Stimulated activated CD4-positive, alpha-beta T cell treated with anti-CD3 and anti-CD28 coated beads, Interleukin-1b, Interleukin-23, amount 100 ng/mL, for 48 hours (primary cell): ENCODE measurements at places on chromosomes 5 and 9.

DNA sequence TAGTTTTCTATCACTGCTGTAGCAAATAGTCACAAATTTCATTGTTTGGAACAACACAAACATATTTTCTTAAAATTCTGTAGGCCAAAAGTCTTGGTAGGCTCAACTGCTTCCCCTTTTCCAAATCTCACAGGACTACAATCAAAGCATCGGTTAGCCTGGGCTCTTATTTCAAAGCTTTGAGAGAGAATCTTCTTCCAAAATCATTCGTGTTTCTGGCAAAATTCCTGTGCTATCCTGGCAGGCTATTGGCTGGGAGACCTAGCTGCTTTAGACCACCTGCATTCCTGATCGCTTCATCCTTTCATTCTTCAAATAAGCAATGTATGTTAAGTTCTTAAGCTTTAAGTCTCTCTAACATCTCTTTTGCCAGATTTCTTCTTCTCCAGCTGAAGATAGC, 629.8 kb upstream of the CDH18 start:
- no peak for DNase-seq

DNA sequence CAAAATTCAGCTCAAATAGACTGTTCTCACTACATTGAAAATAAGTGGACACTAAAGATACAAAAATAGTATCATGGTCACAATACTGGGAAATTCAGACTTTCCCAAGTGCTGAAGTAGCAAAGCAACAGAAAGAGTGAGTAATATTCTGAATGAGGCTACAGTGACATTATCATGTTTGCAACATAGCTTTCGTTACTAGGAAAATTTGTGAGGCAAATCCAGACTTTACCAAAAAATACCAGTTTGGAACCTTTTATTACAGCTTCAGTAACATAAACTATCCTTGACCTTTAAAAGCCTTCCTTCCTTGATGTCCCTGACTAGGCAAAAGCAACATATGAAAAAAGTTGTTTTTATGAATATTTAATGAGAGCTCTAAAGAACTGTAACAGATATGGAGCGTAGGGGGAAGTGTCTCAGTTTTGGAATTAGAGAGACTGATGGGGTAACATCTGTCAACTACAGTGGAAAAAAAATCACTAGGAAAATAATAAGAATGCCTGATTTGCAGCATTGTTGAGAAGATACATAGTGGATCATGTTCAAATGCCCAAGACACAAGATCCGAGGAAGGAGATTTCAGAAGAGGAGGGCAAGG, 312.9 kb downstream of the ADGRV1 start:
- DNase-seq: no peak

DNA sequence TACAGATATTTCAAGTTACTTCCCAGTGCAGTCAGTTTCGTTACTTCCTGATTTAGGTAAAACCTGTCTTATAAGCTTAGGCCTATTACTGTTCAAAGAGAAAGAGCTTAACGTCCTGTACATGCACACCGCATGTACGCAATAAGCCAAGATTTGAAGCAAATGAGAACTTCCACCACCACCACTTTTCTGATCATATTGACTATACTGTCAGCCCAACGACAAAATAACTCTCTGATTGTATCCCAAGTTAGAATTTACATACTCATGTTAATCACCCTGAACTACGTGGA, 5.1 kb downstream of the NFIB start:
- DNase-seq: no peak

DNA sequence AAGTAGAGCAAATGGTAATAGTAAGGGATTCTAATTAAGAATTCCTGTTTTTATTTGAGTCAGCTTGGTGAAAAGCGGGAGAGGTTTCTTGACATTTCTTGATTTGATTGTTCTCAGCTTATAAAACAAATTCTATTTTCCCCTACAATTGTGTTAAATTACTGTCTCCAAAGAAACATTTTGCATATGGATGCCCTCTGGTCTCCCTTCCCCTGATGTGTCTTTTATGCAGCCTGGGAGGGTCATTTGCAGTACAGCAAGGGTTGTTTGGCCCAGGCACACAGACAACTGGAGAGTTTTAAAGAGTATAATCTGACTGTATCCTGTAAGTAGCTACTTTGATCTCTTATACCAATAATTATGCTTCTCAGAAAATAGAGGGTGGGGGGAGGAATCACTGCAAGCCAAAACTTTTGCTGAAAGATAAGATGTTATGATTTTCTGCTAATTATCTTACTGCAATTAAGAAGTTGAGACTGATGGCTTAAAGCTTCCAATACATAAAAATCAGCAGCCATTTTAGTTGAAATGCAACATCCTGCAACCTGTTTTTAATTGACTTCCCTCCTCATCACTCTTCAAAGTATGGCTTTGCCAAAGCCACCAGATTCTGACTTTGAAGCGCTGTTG, 204.1 kb upstream of the SEMA6A start:
- DNase-seq: no peak

GRCh38 chr9:108386859-108387384, 468.9 kb downstream of the ACTL7B start:
- no peak for DNase-seq

DNA sequence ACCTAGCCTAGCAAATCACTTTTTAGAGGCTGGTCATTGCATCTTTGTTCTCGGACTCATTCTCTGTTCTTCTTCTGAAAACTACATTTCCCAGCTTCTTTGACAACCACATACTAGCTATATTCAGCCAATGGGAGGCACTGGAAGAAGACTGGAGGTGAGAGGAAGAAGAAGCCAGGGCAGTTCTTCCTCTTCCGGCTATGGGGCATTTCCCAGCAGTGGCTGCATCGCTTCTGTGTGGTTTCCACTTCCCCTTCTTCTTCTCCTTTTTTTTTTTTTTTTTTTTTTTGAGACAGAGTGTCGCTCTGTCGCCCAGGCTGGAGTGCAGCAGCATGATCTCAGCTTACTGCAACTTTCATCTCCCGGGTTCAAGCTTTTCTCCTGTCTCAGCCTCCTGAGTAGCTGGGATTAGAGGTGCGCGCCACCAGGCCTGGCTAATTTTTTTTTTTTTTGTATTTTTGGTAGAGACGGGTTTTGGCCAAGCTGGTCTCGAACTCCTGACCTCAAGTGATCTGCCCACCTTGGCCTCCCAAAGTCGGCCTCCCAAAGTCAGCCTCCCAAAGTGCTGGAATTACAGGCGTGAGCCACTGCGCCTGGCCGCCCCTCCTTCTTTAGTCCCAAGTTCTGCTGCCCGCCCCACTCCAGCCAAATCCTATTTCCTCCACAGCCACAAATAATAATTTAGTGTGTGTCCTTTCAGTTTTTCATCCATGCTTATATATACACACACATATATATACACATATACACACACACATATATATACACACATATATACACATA, 6.9 kb upstream of the UBAP1 start:
- peak; percentile 24 for DNase-seq

DNA sequence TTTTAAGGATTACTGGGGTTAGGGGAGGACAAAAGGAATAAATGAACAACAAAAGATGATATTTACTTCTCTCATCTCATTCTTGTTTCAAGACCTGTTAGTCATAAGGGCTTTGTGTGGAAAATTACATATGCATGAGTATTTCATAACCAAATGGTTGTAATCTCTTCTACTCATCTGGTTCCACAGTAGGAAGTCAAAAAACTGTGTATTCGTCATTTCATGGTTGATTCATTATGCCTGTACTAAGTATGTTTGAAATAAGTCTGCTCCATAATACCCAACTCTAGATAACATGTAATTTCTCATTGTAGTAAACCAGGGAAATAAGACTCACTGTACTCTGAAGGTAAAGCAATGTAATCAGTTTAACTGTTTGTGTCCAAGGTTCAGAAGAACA, 212.9 kb downstream of the ARRDC3 start:
- no peak for DNase-seq

DNA sequence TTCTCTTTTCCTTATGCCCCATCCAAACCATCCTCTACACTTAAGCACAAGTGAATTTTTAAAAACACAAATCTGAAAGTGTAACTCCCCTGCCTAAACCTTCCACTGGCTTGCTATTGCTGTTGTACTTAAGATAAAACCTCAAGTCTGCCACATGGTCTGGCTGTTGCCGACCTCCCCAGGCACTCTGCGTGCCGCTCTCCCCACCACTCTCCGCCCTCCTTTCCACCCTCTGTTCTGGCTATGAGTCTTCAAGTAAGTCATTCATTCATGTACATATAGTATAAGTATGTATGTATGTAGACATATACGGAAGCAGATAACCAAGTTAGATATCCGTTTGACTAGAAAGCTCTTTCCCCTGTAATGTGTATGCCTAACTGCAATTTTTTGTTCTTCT, 94.7 kb upstream of the ANKRD55 start:
- DNase-seq: peak; percentile 88

GRCh38 chr5:99272576-99272975, 343.8 kb upstream of the CHD1 start:
- DNase-seq: no peak

DNA sequence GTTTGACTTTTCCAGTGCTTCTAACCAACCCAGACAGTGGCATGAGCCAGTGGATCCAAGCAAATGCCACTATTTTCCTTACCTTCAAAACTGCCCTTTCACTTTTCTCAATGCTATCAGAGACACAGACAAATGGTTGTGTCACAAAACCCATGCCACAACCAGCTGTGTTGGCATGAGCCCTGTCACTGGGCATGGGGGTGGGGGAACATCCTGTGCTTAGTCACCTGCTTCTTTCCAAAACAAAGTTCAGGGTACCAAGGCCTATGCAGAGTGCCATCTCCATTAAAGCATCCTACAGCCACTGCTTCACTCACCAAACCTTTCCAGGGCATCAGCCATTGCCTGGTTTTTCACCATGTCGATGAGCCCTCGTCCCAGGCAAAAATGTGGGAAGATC, 30.1 kb downstream of the NIPSNAP3B start:
- peak; percentile 41 for DNase-seq

DNA sequence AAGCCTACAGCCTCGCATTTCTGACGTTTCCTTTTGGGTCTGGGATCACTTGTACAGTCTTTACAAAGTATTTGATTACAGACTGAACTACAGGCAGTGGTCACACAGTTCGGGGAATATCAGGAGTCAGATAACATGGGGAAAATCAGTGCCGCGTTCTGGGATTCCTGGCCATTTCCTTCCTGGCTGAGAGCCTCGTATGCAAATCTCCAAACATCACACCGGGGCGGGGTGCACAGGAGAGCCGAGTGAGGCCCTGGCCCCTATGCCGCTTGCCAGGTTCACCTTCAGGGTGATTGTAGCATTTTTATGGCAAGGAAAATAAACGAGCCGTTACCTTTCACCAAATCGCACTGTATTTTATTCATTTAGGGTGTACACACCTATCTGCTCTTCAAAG, 29.6 kb upstream of the SLC9A3 start:
- no peak for DNase-seq

DNA sequence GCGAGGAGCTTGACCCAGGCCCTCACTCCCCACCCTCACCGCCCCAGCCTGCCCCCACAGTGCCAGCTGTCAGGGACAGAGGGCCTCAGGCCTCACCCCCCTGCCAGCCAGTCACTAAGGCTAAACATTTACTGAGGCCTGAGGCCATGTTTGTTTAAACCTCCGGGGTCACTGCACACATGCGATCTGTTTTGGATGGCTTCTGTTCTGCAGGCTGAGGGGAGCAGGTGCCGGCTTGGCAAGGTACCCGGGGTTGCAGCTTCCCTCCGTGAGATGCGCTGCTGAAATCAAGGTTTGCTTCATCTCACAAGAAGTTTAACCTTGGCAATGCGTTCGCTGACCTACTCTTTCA, 103.3 kb upstream of the BOD1 start:
- DNase-seq: no peak

DNA sequence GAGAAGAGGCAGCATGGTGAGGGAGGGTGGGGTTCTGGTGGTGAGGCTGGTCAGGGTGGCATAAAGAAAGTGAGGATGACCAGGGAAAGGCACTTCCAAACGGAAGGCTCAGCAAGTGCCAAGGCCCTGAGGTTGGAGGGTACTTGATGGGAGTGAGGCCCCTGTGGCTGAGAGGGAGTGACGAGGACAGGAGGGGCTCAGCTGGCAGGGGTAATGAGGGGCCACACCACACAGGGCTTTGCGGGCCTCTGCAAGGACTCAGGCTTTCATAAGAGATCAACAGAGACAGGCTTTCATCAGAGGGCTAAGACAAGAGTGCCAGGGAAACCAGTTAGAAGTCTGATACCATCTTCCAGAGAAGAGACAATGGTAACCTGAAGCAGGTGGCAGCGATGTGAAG, 23.6 kb downstream of the ARPC5L start:
- DNase-seq: no peak

- no peak for DNase-seq
Observed at GRCh38 chr5:122498163-122498562, 186.1 kb downstream of the SNCAIP start.

DNA sequence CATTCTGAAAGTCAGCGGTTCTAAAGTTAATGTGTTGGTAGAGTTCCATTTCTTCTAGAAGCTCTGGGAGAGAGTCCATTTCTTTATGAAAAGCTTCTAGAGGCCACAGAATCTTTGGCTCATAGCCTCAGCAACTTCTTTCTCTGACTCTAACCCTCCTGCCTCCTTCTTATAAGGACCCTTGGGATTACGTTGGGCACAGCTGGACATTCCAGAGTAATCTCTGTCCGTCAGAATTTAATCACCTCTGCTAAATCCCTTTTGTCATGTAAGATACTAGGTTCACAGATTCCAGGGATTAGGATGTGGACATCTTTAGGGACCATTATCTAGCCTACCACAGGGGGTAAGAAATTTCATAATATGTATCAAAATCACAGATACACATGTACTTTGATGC, 22.6 kb upstream of the ANKDD1B start:
- DNase-seq: no peak

DNA sequence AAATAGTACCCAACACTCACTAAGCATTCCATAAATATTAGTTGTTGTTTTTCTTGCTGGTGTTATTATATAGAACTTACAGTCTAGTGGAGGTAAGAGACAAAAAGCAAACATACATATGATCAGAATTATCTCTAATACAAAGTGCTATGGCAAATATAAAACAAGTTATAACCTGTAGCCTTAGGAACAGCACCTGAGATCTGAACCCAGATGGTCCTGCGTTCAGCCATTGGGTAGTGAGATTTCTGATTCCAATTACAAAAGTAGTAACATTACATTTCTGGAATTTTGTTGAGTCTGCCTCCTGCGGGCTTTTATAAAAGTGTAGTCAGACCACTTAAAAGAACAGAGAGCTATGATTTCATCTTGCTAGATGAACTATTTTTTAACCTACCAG, 242.9 kb upstream of the ZNF462 start:
- no peak for DNase-seq

GRCh38 chr5:73985145-73985544, 359.1 kb downstream of the ARHGEF28 start:
- no peak for DNase-seq

GRCh38 chr9:136604823-136605525, 57.7 kb upstream of the EGFL7 start:
- DNase-seq: no peak

GRCh38 chr5:143063175-143063970, 293.2 kb downstream of the ARHGAP26 start:
- no peak for DNase-seq

DNA sequence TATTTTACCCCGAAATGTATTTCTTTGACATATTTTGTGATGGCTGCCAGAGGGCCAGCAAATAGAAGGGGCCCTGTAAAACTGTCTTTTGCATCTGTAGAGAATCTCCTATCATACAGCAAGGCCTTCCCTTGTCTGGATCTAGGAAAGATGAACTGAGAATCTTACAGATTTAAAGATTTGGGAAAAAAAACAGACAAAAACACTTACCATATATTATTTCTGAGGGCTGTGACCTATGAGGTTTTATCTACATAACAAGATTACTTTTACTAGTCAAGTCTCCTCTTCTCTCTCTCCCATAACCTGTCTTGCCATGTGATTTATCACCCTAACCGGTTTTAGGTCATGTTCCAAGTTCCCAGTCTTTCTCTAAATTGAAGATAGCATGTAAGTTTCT, 599.2 kb upstream of the CDH6 start:
- no peak for DNase-seq
